ENCODE measurements at places on chromosomes 16 and 17.

DNA sequence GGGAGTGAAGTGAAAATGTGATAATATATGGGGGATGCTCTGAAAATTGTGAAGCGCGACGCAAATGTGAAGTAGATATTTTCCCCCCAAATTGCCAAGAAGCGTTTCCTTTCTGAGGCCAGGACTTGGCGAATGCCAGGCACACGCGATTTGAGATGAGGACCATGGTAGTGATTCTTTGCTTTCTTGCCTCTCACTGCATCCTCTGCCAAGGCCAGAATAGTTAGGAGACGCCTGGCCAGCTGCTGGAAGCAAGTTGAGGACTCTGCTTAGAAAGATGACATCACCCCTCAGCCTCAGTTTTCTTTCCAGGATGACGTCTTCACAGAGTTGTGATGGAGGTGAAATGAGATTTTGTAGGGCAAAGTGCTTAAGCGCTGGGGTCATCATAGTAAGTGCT lies 25.9 kb downstream of the PIPOX start:
- no peak for DNase-seq

- no peak for DNase-seq
These were observed 3.2 kb downstream of the GNPTG start for GRCh38 chr16:1354815-1355540.

DNA sequence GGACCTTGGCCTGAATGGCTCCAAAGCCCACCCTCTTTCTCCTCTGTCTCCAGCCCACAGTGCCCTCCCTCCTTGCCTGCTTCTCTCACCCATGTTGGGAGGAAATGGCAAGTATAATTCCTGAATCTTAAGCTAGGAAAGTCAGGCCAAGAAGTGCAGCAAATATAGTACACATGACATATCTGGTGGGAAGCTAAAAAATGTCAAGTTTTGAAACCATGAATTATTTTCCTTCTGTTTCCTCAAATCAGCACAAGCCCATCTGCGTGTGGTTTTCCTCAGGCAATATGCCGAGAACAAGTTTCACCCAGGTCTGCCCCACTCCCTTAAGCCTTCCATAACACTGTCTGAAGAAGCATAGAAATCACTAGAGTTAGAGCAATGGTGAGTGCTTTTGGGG lies 502.8 kb upstream of the CDH11 start:
- no peak for DNase-seq

- no peak for DNase-seq
These were observed 787 bp downstream of the AMDHD2 start for GRCh38 chr16:2520784-2521531.

GRCh38 chr16:8773537-8773936 lies 23.9 kb downstream of the TMEM186 start:
- no peak for DNase-seq

GRCh38 chr16:85151603-85152413 lies 39.5 kb upstream of the CIBAR2 start:
- no peak for DNase-seq

DNA sequence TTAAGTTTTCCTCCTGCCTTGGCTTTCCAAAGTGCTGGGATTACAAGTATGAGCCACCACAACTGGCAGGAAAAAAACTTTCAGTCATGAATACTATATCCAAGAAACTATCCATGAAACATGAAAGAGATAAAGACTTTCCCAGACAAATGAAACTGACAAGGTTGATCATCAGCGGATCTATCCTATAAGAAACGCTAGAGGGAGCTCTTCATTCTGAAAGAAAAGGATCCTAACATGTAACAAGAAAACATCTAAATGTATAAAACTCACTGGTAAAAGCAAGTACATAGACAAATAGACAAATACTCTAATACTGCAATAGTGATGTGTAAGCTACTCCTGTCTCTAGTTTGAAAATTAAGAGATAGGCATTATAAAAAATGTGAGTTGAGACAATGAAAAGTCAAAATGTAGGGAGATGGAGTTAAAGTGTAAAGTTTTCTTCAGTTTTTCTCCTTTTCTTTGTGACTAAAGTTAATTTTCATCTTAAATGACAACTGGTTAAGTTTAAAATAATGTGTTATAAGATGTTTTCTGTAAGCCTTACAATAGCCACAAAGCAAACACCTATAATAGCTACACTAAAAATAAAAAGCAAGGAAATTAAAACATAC lies 79.6 kb upstream of the TEKT1 start:
- DNase-seq, result peak; percentile 13

DNA sequence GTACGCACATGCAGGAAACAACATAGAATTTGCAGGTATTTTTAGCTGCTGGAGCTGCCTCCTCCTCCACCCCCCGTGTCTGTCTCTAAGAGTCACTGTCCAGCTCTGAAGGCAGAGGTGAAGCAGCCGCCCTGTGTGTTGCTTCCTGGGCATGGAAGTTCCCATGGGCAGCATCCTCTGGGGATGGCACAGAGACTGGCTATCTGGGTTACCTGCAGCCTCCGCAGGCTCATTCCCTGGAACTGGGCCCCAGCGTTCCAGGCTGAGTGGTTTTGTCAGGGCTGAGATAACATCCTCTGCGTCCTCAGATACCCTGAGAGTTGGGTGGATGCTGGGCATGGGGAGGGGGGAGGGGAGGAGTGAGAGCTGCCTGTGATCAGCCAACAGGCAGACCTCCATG lies 41.5 kb upstream of the MRTFB start:
- DNase-seq, result no peak

- DNase-seq, result no peak
These were observed 3.7 kb downstream of the LDHD start for GRCh38 chr16:75112734-75113491.

GRCh38 chr17:9531034-9531433 lies 44.6 kb downstream of the STX8 start:
- no peak for DNase-seq
